ENCODE measurements at places on chromosomes 3 and 15.
A peak's percentile ranks its signal among the peaks of the same experiment; 100 is the strongest.

GRCh38 chr3:132642539-132642847 lies 17.1 kb downstream of the ACAD11 start:
- DNase-seq, result no peak

- DNase-seq, result no peak
Measured at GRCh38 chr15:89244574-89244903, 760 bp downstream of the FANCI start.

GRCh38 chr3:50274371-50275104 lies 4.3 kb upstream of the LSMEM2 start:
- peak; percentile 51 for DNase-seq

- no peak for DNase-seq
Measured at GRCh38 chr3:171251835-171252234, 208.4 kb downstream of the TNIK start.

Measured in NCI-H748 treated with DMSO at 0.1 percent for 48 hours (cell line).